ENCODE measurements at places on chromosomes 2 and 18.
A peak's percentile ranks its signal among the peaks of the same experiment; 100 is the strongest.

DNA sequence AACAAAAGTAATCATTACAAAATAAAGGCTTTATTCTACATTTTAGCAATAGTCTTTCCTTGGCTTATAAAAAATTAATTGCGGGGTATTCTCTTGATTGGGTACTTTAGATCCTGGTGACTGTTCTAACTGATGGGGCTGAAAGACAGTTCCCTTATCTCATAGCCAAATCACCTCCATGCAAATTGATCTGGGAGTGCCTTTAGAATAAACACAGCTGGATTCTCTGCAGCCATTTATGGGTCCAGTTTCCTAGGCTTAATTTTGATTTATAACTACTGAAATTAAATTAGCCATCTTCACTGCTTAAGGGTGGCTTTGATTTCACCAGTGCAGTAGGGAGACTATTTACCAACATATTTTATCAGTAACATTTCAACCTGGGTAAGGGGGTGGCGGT is 337.1 kb downstream of the NRXN1 start:
- no peak for DNase-seq

DNA sequence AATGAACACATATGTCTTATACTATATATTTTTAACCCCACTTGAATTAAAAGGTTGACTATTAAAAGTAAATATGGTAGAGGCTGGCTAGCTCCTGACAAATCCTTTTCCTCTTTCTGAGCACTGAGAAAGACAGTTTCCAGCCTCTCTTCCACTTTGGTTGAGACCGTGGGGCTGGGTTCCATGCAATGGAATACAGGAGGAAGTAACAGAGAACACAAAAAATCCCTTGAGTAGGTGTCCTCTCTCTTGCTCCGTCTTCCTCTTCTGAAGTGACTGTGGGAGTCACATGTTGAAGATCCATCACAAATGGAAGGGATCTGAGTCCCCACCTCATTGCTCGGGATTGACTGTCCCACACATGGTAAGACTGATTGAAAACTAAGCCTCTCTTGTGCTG is 36.6 kb upstream of the SIGLEC15 start:
- DNase-seq, result no peak

GRCh38 chr2:124079045-124079444 is 54.0 kb downstream of the CNTNAP5 start:
- DNase-seq, result no peak

DNA sequence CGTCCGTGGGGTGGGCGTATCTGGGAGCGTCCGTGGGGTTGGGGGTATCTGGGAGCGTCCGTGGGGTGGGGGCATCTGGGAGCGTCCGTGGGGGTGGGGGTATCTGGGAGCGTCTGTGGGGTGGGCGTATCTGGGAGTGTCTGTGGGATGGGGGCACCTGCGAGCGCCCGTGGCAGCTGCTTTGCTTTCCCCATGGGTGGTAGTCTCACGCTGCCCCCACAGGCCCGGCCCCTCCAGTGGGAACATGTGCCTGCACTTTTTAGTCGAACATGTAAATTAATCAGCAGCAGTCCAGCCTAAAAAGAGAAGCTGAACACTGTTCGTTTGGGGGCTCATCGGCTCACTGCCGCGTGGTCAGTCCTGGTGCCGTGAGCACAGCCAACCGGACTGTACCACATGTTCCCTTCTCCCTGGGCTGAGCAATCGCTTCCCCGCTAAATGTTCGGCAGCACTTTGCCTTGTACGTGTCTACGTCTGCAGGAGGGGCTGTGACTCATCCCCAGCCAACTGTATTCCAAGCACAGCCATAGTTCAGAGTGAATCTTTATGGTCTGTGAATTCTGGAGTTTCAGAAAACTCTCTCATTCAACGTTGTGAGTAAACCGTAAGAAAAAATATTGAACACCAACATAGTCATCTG is 271.5 kb downstream of the AGAP1 start:
- DNase-seq, result no peak

GRCh38 chr2:66815886-66816285 is 381.0 kb downstream of the MEIS1 start:
- DNase-seq, result peak; percentile 6

DNA sequence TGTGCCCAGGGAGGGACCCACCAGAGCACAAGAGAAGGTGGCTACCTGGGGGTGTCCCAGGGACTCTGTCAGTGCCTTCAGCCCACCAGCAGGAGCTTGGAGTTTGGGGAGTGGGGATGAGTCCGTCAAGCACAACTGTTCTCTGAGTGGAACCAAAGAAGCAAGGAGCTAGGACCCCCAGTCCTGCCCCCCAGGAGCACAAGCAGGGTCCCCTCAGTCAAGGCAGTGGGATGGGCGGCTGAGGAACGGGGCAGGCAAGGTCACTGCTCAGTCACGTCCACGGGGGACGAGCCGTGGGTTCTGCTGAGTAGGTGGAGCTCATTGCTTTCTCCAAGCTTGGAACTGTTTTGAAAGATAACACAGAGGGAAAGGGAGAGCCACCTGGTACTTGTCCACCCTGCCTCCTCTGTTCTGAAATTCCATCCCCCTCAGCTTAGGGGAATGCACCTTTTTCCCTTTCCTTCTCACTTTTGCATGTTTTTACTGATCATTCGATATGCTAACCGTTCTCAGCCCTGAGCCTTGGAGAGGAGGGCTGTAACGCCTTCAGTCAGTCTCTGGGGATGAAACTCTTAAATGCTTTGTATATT is 14.0 kb downstream of the ITM2C start:
- DNase-seq, result no peak

DNA sequence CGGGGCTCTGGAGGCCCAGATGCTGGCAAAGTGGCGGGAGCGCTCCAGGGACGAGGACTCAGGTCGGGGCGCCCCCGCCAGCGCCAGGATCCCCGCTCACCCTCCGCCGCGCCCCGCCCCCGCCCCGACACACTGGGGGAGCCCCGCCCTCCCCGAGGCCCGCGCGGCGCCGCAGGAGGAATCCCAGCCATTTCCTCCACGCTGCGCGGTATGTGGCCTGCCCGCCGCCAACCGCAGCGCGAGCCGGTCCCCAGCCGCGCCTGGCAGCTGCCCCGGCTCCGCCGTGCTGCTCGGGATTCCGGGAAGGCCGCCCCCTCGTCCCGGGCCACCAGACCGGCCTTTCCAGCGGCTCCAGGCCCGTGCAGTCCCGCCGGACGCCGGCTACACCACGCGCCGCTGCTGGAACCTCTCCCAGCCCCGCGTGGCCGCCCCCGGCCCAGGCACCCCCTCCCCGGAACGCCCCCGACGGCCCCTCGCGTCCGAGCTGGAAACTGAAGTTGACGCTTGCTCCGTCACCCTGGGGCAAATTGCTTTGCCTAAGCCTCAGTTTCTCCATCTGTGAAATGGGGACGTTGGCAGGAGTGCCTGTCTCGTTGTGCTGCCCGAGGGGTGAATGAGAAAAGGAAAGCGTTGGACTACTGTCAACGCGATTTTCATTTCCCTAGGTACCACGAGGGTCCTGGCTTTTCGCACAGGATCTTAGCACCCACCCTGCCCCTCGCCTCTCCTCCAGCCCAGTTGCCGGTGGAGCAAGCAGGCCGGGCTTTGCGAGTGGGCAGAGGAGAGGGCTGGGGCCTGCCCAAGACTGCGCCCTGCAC is 53.6 kb downstream of the PKDCC start:
- no peak for DNase-seq

- DNase-seq, result no peak
These were observed 16.3 kb upstream of the GAL3ST2 start for GRCh38 chr2:241760301-241760771.

- no peak for DNase-seq
These were observed 221.1 kb downstream of the ANAPC1 start for GRCh38 chr2:111662771-111663470.

DNA sequence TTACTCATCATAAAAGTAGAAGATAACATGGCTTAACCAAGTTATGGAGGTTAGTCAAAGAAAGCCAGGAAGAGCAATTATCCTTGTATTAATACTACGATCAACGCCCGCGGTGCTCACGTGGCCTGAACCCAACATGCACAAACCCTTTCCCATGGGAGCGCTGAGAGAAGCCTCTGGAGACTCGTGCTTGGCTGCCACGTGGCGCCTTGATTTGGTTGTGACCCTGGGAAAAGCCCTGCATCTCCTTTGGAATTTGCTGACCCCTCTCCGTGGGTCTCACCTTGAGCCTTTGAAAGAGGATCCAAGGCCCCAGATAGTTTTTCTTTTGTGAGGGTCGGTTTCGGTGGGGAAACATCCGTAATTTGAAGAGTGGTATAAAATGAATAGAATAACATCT is 255.6 kb downstream of the DCDC2C start:
- DNase-seq, result no peak

DNA sequence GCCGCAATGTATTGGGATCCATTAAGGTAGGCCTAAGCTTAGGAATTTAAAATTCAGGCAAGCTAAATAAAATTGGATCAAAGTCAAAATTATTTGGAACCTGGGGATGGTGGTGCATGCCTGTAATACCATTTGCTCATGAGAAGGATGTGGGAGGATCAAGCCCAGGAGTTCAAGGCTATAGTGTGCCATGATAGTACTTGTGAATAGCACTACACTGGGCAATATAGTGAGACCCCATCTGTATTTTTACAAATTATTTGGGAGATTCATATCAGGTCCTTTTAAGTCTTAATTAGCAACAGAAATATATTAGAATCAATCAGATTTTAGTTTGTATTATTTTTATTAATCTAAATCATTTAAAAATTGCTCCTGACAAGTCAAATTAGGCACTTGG is 39.8 kb upstream of the TLK1 start:
- no peak for DNase-seq

DNA sequence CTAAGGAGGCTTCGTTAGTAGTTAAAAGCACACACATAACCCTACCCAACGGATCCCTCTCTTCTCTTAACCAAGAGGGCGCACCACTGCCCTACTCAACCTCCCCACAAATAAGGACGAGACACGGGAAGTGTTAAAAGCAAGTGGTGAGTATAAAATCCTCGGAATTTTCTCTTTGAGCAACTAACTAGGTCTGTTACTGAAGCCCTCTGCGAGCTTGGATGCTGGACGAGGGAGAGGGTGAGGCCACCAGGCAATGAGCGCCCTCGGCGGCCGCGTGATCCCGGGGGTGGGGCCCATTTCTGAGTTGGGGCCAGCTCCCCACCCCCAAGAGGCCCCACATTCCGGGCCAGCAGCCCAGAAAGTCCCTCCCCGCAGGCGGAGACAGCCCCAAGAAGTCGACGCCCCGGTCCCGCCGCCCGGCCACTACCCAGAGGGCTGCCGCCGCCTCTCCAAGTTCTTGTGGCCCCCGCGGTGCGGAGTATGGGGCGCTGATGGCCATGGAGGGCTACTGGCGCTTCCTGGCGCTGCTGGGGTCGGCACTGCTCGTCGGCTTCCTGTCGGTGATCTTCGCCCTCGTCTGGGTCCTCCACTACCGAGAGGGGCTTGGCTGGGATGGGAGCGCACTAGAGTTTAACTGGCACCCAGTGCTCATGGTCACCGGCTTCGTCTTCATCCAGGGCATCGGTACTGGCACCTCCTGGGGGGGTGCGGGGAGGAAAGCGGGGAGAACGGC is at the start of gene CYBRD1:
CYBRD1 (plus strand) TSS at position 423 of the 736 bp plus-strand sequence; CDS start at position 495, 72 bp downstream.
- no peak for DNase-seq

DNA sequence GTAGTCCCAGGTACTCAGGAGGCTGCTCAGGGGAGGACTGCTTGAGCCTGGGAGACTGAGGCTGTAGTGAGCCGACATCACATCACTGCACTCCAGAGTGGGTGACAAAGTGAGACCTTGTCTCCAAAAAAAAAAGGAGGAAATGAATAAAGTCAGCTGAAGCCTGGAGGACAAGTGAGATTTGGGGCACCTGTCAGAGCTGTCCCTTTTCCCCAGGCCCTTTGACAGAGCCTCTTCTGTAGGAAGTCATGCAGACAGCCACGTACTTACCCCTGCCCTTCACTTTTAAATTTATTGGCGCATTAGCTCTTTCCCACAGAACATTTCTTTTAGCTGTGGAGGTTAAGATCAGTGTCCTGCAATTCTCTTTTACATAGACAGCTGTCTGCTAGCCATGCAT is 151.0 kb upstream of the DNMT3A start:
- no peak for DNase-seq

- no peak for DNase-seq
These were observed 197.4 kb upstream of the FAM98A start for GRCh38 chr2:33796511-33796910.

DNA sequence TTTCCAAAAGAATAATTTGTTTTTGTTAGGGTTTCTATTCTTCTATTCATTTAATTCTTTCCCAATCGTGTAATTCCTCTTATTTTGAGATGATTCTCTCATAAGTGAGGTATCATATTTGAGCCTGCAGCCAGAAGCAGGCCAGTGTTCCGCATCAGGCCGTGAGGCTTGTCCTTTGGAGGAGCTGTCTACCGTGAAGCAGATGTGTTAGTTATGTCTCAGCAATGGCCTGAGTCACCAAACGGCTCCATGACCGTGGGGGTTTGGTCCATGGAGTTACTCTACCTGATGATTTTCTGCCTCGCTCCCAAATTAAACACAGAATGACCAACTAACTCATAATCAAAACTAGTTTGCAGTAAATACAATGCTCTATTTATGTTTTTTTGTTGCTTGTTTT is 64.2 kb upstream of the TMEM87B start:
- no peak for DNase-seq

- DNase-seq, result peak; percentile 52
These were observed 144.7 kb downstream of the PMAIP1 start for GRCh38 chr18:60044290-60045006.

DNA sequence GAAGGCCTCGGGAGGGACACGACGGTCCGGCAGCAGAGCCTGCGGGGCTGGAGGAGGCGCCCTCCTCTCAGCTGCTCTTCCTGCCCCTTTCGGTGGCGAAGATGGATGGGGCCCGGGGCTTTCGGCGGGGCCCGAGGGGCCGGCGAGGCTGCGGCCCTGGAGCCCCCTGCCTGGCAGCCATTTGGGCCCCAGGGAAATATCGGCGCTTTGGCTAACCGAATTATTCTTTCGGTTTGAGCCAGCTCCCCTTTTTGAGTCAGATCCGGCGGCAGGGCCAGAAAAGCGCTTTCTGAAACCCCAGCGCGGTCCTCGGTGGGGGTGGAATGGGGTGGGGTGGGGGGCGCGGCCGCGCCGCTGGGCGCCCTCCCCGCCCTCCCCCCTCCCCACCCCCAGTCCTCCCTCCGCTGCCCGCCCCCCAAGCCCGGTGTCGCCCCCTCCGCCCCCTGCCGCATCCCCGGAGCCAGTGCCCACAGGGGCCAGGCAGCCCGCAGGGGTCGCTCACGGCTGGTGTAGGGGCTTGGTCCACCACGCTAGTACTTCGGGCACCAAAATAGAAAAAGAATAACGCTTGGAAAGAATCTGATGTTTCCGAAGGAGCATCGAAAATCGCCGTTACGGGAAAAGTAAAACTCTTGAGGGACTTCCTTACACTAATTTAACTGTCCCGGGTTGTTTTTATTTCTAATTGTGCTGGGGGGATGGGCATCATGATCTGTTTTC is 9.1 kb upstream of the ARID5A start:
- DNase-seq, result no peak

GRCh38 chr2:9207641-9208311 is 1.2 kb downstream of the ASAP2 start:
- DNase-seq, result peak; percentile 83

Measured in NCI-H2171 treated with DMSO at 0.1 percent for 48 hours (cell line).